ENCODE measurements at places on chromosomes 2 and 18.

- DNase-seq, result no peak
These were observed 63.5 kb upstream of the TAF1B start for GRCh38 chr2:9779596-9780264.

DNA sequence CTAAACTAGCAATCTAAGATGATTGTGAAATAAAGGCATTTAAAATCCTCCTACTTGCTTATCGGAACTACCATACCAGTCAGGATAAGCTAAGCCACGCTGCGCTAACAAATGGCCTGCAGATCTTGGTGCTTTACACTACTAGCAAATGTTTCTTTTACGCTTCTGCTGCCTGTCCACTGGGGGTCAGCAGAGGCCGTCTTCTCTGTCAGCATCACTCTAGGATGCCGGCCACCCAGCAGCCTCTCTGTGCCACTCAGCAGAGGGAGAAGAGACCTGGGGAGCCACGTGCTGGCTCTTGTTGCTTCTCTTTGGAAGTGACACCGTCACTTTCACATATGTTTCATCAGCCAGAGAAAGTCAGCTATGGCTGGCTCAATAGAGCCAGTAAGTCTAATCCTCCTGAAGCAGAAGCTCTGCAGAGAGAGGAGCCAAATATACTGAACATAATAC is 36.6 kb downstream of the COPS8 start:
- no peak for DNase-seq

DNA sequence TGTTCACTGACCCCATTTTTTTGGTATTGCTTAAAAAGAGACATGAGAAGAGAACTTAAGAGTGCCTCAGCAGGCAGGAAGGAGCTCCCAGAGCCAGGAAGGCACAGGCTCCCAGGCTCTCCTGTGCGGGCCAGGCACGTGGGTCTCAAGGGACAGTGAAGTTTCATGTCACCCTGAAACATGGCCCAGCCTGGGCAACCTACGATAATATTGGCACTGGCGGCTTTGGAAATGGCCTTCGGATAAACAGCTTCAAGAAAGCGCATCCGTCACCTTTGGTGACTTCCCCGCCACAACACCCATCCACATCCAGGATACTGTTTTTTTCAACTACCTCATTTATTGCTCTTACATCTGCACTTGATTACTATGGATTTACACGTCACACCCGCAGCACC is 30.5 kb downstream of the PXDN start:
- DNase-seq, result no peak

- no peak for DNase-seq
These were observed 349.0 kb upstream of the TNP1 start for GRCh38 chr2:217208867-217209266.

- peak; percentile 54 for DNase-seq
These were observed 89.4 kb downstream of the DGKD start for GRCh38 chr2:233443511-233444183.

DNA sequence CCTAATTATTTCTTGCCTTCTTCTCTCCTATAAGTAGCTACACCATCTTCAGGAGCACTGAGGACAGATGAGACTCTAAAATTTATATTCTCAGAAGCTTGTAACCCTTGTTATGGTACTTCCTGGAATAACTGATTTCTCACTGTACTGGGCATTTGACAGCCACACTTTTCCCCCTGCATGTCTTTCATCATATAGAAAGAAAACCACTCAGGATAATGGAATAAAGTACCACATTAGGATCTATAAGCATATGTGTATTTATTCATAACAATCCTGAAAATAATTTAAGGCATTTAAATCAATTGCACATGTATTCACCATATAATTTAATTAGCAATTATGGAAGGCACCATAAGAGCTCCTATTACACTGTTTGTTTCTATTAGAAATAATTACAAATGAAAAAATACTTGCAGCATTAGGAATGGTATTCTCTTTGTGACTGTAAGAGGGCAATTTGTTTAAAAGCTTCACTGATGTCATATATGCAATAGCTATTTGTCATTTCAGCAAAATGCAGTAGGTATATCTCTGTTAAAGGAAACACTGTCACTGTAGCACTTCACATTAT is 216.9 kb upstream of the FSHR start:
- DNase-seq, result no peak

All from right renal pelvis (tissue), 4 donors.